ENCODE measurements at places on chromosomes 5 and 9.

- no peak for DNase-seq
These were observed 415.1 kb upstream of the ADAMTSL1 start for GRCh38 chr9:18058564-18059442.

- no peak for DNase-seq
These were observed 120.9 kb downstream of the SH3GL2 start for GRCh38 chr9:17699615-17700330.

DNA sequence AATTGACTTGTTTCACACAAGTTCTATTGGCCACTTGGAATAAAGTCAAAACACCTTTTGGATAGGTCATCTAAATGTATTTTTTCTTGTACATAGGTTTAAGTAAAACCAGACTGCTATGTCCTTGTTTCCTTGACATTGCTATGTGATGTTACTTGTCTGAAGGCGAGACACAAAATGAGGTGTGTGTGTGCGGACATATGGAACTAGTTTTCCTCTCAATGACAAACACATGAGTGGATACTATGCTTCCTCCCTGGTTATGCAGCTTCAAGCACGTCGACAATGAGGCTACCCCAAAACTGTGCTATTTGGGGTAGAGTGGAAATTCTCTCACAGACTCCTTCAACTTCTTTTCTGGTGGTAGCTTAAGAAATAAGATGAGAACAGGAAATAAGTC is 276.8 kb downstream of the GAS1 start:
- DNase-seq, result no peak

DNA sequence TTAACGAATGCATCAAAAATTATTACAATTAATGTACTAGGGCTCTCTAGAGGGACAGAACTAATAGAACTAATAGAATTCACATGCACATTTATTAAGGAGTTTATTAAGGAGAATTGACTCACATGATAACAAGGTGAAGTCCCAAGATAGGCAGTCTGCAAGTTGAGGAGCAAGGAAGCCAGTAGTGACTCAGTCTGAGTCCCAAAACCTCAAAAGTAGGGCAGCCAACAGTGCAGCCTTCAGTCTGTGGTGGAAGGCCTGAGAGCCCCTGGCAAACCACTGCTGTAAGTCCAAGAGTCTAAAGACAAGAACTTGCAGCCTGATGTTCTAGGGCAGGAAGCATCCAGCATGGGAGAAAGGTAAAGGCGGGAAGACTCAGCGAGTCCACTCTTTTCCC is 633.8 kb downstream of the SEMA5A start:
- no peak for DNase-seq

GRCh38 chr9:98022447-98022846 is 34.1 kb upstream of the NANS start:
- no peak for DNase-seq

GRCh38 chr5:173689737-173690360 is 73.4 kb upstream of the BOD1 start:
- no peak for DNase-seq

GRCh38 chr5:3613726-3614125 is 18.1 kb downstream of the IRX1 start:
- DNase-seq, result no peak

- peak; percentile 48 for DNase-seq
These were observed 110.4 kb upstream of the NR5A1 start for GRCh38 chr9:124617477-124618141.

DNA sequence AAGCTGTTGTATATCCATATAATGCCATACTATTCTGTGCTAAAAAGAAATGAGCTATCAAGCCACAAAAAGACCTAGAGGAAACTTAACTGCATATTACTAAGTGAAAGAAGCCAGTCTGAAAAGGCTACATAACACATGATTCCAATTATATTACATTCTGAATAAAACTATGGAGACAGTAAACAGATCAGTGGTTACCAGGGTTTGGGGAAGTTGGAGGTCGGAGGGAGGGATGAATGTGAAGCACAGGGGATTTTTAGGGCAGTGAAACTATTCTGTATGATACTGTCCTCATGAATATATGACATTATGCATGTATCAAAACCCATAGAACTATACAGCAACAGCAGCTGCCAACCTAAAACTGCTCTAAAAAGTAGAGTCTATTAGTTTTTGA is 5.6 kb upstream of the RFK start:
- DNase-seq, result no peak

- DNase-seq, result no peak
These were observed 67.0 kb upstream of the SIMC1 start for GRCh38 chr5:176171171-176171760.

GRCh38 chr5:112407240-112407639 is 11.8 kb downstream of the EPB41L4A start:
- DNase-seq, result no peak

DNA sequence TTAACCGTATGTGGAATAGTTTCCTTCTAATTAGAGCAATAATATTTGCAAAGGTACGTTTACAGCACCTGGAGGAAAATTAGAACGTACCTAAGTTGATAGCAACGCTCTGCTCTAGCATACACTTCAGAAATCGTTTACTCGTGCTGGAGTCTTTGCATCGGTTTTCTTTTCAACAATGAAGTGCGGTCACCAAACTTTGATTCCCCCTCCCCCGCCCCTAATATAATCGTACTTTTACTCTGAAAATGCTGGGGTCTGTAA is 506 bp downstream of the ADAMTS19 start:
- no peak for DNase-seq

GRCh38 chr5:36389245-36389644 is 87.5 kb upstream of the RANBP3L start:
- no peak for DNase-seq

DNA sequence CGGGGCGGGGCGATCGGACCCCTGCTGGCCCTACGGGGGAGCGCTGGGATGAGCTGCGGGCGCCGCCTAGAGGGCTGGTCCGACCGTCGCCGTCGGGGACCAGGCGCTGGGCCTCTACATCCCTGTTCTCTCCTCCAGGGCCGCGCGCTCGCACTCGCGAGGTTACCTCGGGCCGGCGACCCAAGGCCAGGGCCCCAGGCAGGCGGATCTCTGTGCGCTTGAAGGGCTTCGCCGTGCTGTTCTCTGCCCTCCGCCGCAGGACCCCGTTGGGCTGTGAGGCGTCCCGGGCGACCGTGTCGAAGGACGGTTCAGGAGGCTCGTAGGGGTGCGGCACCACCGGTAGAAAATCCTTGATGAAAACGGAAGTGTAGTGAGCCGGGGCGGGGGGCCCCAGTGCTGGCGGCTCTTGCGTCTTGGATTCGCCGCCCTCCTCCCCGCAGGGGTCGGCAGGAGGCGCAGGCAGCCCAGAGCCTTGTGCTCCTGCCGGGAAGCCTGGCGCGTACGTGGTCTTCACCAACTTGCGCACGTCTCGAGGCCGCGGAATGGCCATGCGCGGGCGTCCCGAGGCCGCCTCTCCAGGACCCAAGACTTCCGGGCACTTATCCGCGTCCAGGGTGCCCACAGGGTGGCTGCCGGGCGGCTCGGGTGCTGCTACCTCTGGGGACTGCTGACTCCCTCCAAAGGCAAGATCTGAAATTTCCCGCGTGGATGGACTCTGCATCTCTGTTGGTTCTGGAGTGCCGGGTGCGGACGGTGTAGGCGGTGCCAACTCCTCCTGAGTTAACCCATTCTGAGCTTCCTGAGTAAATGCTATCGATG is 2.0 kb downstream of the PROB1 start:
- no peak for DNase-seq

- DNase-seq, result no peak
These were observed 2.7 kb downstream of the ENHO start for GRCh38 chr9:34520096-34520495.
